ENCODE measurements at places on chromosomes 7 and 10. TPM values are rescaled to one million over a fixed set of nuclear protein-coding genes. Genes with fewer than 3 reads are reported as not detected.

The AGR2 gene
- total RNA-seq = not detected

The OR2A12 gene
- total RNA-seq = not detected

The HOXA13 gene
- total RNA-seq = 10.0 TPM

The ZNF107 gene
- 3.9 TPM for total RNA-seq

The DBF4 gene
- 6.8 TPM for total RNA-seq

The GRK5 gene
- total RNA-seq = 9.0 TPM

The ABCB1 gene
- total RNA-seq = 0.05 TPM

The NYAP1 gene
- 0.83 TPM for total RNA-seq

The EBF3 gene
- not detected for total RNA-seq

The CD36 gene
- total RNA-seq = 1.2 TPM

The ENO4 gene
- total RNA-seq = 0.05 TPM

The ADIRF gene
- total RNA-seq = 1.5 TPM

The HGF gene
- 83.4 TPM for total RNA-seq

The GPR158 gene
- 0.05 TPM for total RNA-seq

The TRPV5 gene
- total RNA-seq = not detected

The C10orf67 gene
- not detected for total RNA-seq

The HOXA3 gene
- total RNA-seq = 6.8 TPM

The LRRC18 gene
- not detected for total RNA-seq

The CALHM3 gene
- total RNA-seq = not detected

Data from smooth muscle cell of the umbilical artery (primary cell).